ENCODE measurements at places on chromosomes 3 and 15.
A peak's percentile ranks its signal among the peaks of the same experiment; 100 is the strongest.

DNA sequence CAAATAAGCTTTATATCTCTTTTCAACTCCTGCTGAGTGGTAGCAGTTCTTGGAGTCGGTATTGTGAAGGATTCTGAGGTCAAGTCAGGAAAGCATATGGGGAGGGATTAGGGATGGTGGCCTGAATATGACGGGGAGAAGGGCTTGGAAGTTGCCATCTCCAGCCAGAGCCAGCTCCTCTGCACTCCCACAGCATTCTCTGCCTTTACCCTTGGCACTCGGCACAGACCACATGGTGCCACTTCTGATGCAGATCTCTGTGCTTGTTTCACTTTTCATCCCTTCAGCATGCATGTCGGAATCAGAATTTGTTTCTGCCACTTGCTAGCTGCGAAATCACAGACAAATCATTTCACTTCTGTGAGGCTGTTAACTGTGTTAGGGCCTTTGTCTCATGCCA is 52.5 kb downstream of the RAB11A start:
- no peak for DNase-seq

- peak; percentile 42 for DNase-seq
Observed at GRCh38 chr3:159130108-159130507, 328.3 kb downstream of the MFSD1 start.

GRCh38 chr15:26294059-26294689 is 431.0 kb upstream of the ATP10A start:
- DNase-seq: peak; percentile 53

GRCh38 chr15:25993506-25993905 is 130.4 kb upstream of the ATP10A start:
- DNase-seq: no peak

DNA sequence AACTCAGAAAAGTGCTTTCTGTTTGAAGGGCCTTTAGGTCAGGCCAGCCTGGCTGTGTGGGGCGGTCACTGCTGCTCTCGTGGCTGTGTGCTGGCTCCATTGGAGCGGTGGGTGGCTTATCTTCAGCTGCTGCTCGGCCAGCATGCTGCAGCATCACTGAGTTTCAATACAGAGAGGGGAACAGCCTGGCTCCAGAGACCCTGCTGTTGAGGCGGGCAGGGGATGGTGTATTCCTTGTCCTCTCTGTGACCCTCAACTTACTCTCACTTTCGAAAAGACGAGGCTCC is 248.5 kb upstream of the ONECUT1 start:
- peak; percentile 15 for DNase-seq

GRCh38 chr15:36598529-36599177 is 19.2 kb downstream of the CDIN1 start:
- DNase-seq: no peak

DNA sequence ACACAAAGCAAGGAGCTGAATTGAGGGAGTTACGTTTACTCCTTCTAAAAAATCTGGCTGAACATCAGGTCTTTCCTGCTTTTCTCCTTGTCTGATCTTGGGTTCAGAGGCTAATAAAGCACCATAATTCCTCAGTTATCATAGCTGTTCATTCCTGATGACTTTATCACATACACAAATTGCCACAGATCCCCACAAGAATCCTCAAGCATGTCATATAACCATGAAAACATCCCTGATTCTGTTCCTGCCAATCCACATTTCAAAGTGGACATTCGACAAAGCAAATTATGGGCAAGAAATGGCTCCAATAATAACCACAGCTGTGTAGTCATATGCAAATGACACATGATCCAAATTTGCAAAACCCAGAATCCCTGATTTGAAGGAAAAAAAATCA is 321.3 kb downstream of the MEX3B start:
- no peak for DNase-seq

DNA sequence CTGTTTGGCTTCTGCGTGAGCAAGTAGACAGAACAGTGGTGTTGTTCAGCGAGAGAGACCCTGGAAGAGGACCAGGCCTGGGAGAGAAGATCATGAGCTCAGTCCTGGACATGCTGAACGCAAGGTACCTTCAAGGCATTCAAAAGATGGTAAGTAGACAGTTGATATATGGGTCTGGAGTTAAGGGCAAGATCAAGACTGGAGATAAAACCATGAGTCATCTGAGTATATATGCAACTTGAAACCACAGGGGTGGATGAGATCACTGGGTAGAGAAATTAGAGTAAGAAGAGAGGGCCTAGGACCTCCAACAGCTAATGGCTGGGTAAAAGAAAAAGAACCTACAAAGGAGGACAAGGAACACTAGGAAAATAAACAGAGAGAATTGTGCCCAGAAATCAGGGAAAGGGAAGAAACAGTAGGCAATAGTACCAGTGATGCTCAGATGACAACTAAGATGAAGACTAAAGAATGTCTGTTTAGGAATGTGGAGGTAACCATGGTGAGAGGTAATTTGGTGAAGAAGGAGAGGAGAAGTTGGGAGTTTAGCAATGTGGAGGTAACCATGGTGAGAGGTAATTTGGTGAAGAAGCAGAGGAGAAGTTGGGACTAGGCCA is 343.2 kb upstream of the ADAMTS9 start:
- no peak for DNase-seq

DNA sequence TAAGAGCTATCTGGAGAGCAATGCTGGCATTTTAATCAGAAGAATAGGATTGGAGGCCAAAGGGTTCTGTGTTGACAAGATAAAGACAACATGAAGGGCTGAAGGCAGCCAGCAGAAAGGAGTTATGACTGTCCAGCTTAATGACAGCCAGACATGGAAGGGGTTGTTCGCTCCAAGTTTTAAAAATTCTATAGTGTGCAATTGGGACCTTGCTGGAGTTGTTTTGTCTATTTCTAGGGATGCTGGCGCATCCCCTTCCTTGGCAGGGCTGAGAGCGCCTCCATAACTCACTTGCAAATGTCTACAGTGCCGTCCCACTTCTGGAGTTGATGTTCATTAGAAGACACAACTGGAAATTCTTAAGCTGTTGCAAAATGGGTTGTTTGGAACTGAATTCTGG is 200.7 kb downstream of the TLE3 start:
- DNase-seq: no peak

- no peak for DNase-seq
Observed at GRCh38 chr15:97463696-97464095, 496.8 kb upstream of the ARRDC4 start.

GRCh38 chr3:168336276-168336675 is 240.6 kb upstream of the GOLIM4 start:
- DNase-seq: no peak

GRCh38 chr15:57607570-57608000 is 15.9 kb downstream of the MYZAP start:
- no peak for DNase-seq

DNA sequence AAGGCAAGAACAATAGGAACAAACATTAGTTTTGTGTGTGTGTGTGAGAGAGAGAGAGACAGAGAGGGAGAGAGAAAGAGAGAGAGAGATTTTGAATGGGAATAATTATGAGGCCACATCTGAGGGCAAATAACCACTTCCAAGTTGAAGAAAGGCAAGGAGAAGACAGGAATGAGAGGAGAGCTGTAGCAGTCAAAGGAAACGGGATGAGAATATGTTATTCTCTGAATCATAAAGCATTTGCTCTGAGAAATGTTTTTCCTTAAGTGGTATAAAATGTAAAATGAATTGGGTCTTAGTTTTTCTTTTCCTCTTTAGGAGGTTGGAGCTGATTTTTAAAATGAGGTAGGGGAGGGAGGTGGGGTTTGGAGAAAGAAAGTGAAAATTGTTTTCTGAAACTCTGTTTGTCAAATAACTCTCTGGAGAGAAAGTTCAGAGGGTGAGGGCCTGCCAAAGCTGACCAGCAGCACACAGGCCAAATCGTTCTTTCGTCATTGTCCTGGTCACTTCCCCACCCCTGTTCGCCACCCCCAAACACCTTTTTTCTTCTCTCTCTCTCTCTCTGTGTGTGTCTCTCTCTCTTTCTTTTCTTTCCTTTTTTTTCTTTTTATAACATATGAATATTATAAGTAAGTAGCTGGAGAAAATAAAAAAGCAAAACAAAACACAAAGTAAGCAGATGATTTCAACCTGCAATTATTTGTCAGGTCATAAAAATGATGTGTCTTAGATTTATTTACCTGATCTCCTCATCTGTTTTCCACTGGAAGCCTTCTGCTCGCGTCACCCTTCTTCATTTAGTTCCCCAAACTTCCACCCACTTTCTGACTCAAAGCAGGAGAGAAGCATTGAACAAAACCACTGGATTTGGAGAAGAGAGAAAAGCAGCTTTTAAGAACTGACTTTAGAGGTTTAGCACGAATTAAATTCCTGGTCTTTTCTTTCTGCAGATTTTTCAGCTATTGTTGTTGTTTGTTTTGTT is 110.6 kb downstream of the LPP start:
- no peak for DNase-seq

GRCh38 chr3:129117134-129117533 is 4.5 kb downstream of the RAB43 start:
- DNase-seq: no peak

GRCh38 chr3:108724101-108724500 is 33.1 kb downstream of the RETNLB start:
- no peak for DNase-seq

DNA sequence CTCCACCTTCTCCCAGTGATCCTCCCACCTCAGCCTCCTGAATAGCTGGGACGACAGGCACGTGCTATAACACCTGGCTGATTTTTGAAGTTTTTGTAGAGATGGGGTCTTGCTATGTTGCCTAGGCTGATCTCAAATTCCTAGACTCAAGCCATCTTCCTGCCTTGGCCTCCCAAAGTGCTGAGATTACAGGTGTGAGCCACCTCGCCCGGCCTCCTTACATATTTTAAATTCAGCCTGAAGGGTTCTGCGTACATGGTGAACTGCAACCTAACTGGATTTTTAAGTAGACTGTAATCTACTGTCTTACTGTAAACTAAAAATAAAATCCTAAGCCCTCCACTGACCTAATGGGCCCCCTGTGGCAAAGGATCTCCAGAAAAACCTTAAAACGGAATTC is 34.1 kb downstream of the MASP1 start:
- no peak for DNase-seq

GRCh38 chr3:133448478-133449122 is 48.7 kb downstream of the BFSP2 start:
- no peak for DNase-seq

DNA sequence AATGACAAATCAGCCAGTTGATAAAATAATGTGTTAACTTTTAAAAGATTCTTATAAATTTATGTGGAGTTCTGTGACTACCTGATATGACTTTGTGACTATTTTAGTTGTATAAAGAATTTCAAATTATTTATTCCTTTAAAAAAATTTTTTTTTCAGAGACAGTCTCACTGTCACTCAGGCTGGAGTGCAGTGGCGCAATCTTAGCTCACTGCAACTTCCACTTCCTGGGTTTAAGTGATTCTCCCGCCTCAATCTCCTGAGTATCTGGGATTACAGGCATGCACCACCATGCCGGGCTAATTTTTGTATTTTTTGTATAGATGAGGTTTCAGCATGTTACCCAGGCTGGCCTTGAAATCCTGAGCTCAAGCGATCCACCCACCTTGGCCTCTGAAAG is 48.5 kb downstream of the MBNL1 start:
- no peak for DNase-seq

DNA sequence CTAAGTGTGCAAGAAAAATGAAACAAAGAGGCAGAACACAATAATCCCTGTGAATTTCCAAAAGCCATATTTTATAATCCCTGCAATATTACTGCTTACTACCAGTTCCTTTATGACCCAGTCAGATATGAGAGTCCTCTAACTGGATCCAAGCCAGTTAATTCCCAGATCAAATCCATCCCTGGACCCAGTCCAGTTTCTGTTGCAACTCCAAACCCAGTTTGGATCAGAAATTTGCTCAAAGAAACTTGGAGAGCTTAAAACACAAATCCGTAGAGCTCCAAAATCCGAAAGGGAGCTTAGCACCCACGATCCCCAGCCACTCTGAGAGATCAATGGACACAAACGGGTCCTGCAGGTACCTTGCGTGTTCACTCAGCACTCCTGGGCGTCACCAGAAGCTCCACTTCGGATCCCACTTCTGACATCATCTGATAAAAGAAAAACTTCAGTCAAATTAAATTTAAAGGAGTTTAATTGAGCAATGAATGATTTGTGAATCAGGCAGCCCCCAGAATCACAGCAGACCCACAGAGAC is 32.6 kb upstream of the THUMPD3 start:
- no peak for DNase-seq

- DNase-seq: no peak
Observed at GRCh38 chr3:50585919-50586762, 16.8 kb downstream of the HEMK1 start.

DNA sequence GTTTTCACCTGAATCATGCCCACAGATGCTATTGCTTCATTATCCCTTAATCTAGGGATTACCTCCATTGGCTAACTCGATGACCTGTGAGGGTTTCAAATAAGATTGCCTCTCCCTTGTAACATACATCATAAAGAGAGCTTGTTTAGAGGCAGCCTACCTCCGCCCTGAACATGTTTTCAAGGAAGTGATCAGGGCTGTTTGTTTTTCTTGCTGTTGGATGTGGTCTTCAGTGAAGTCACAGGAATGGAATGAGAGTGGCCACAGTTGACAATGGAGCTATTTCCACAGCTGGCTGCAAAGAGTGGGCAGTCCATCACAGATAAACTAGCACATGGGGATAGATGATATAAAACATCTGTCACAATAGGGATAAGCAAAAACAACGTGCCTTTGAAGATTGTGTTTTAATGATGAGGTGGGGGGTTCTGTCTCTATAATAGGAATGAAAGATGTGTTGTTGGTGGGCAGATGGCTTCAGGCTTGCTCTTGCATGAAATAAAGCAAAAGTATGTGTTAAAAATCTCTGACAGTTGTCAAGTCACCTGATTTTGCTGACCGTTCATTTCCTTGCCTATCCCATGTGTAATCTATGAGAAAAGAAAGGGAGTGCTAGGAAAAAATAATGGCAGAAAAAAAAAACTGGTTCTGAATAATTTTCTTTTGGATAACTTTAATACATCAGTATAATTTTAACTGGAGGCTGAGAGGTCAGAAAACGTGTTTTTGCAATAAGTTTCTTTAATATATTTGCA is 642.3 kb downstream of the RBMS3 start:
- DNase-seq: no peak

GRCh38 chr15:41804916-41805666 is 22.8 kb upstream of the JMJD7 start:
- no peak for DNase-seq

- no peak for DNase-seq
Observed at GRCh38 chr15:43199945-43200488, 14.8 kb downstream of the CCNDBP1 start.

Measured in neural progenitor cell (in vitro differentiated cells).